ENCODE measurements at places on chromosomes 6 and 20. TPM values are rescaled to one million over a fixed set of nuclear protein-coding genes. Genes with fewer than 3 reads are reported as not detected.

DNA sequence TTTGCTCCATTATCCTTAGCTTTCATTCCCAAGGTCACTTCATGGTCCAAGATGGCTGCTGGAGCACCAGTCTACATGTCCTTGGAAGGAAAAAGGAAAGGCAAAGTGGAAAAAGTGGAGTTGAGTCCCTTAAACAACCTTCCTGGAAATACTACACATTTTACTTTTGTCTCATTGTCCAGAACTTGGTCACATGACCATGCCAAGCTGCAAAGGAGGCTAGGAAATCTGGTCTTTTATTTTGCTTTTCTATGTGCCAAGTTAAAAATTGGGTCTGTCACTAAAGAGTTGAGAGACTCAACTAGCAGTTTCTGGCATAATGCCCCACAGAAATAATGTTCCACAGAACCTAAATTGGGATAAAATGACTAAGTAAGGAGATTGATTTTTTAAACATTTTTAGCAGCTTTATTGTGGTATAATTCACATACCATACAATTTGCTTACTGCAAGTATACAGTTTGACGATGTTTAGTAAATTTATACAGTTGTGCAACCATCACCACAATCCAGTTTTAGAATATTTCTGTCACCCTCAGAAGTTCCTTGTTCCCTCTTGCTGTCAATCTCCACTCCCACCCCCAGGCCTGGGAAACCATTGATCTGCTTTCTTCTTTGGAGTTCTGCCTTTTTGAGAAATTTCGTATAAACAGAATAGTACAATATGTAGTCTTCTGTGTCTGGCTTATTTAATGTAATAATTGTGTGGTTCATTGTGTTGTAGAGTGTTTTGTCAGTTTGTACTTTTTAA is 5.6 kb upstream of the CHD6 start:
- DNase-seq, result no peak

C6orf52 gene
- not detected for total RNA-seq

SCRT2 gene
- not detected for total RNA-seq

DNA sequence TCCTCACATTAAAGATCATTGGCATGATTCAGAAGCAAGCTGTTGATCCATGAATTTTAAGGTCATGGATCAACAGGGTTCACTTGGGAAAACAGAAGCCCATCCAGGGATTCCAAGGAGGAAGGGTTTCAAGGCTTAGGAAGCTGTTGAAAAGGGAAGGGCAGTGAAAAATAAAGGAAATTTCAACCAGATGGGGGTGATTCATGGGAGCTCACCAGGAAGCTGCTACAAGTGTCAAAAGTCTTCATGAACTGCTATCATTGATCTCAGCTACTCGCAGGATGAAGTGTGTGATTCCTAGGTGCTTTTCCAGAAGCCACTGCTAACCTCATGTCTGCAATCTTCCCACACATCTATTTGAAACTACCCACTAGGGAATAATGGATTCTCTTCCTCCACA is 26.2 kb downstream of the ADTRP start:
- DNase-seq, result no peak

- DNase-seq, result peak; percentile 36
Measured at GRCh38 chr6:128370072-128370471, 150.3 kb downstream of the PTPRK start.

SEL1L2 gene
- total RNA-seq, result not detected

CPNE5 gene
- 3.3 TPM for total RNA-seq

- DNase-seq, result no peak
Measured at GRCh38 chr6:27294409-27294808, 17.7 kb downstream of the POM121L2 start.

GABRR2 gene
- 0.73 TPM for total RNA-seq

DNA sequence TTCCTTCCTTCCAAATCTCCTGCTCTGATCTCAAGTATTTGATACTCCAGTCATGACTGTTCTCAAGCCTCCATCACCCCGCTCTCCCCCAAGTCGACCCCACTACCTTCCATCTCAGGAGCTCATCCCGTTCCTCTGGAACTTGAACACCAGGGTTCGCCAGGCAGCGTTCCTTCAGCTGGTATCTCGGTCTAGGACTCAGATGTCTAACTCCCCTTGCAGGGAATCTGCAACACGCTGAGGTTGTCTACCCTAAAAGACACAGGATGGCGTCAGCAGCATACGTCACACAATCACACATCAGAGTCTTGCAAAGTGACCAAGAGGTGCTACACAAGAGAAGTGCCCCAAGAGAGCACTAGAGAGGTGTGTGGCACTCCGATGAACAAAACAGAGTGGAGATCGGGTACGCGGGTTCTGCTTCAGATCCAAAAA is 706 bp downstream of the ZNF184 start:
- DNase-seq, result peak; percentile 93

WFDC2 gene
- 82.8 TPM for total RNA-seq

DNA sequence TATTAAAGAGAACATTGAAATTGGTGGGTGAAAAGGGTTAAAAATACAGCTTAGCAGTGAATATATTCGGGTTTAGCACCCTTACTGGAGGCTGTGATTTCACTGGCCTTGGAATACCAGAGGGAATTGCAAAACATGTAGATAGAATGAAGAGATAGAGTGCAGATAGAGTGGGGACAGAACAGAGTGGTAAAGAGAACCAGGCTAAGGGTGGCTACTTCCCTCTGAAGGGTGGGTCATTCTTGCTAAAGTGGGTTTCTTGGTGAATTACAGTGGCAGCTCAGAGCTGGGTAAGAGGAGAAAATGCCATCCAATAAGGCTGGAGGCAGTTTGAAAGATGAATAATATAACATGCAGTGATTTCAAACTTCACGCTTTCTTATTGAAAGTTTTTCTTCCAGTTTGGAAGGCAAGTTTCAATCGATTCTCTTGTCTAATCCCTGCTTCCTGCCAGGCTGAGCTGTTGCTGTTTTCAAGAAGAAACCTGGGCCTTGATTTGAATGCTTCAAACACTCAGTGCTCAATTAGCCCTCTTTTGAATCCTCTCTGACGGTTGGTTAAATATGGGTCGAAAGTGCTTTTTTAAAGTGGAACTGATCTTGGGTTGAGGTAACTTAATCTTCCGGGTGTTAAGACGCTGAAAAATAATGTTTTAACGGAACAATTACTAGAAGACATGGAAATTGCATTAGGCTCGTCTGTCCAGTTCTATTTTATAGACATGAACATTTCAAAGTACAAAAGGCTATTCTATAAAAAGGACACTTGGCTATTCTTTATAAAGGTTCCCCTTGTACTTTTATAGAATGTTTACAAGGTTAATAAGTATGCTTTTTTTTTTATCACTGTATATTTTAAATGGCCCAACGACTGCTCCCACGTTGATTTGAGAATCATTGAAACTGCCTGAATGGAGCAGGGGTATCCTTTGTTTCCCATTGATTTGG is 203.3 kb downstream of the BCAS1 start:
- no peak for DNase-seq

UST gene
- 2.5 TPM for total RNA-seq

PRICKLE4 gene
- total RNA-seq, result 48.7 TPM

VGLL2 gene
- not detected for total RNA-seq

- DNase-seq, result peak; percentile 5
Measured at GRCh38 chr6:77341058-77341986, 122.0 kb downstream of the HTR1B start.

DNA sequence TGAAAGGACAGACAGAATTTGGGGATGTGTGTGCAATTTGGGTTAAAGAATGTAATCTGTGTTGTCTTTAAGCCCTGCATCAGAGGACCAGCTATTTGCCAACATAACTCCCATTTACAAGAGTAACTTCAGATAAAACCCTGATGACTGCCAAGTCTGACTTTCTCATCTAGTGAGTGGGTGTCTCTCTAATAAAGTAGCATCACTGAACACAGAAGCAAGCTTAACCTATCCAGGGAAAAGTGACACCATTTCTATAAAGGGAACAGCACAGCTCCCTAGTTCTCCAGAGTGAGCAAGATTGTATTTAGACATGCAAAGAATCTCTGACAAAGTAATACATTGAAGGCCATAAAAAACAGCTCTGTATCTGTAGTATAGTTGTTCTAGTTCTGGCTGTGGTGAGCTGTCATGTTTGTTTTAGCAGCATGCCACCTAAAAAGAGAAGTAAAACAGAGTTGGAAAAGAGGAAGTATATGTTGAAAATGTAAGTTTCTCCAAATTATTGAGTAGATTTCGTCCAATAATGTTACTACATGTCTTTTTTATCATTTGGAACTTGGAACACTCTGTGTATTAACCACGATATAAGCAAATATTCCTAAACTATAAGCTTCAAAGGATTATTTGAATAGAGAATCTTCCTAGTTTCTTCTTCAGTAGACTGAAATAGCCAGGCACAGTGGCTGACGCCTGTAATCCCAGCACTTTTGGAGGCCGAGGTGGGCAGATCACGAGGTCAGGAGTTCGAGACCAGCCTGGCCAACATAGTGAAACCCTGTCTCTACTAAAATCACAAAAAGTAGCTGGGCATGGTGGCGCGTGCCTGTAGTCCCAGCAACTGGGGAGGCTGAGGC is 8.8 kb upstream of the PIM1 start:
- no peak for DNase-seq

DNA sequence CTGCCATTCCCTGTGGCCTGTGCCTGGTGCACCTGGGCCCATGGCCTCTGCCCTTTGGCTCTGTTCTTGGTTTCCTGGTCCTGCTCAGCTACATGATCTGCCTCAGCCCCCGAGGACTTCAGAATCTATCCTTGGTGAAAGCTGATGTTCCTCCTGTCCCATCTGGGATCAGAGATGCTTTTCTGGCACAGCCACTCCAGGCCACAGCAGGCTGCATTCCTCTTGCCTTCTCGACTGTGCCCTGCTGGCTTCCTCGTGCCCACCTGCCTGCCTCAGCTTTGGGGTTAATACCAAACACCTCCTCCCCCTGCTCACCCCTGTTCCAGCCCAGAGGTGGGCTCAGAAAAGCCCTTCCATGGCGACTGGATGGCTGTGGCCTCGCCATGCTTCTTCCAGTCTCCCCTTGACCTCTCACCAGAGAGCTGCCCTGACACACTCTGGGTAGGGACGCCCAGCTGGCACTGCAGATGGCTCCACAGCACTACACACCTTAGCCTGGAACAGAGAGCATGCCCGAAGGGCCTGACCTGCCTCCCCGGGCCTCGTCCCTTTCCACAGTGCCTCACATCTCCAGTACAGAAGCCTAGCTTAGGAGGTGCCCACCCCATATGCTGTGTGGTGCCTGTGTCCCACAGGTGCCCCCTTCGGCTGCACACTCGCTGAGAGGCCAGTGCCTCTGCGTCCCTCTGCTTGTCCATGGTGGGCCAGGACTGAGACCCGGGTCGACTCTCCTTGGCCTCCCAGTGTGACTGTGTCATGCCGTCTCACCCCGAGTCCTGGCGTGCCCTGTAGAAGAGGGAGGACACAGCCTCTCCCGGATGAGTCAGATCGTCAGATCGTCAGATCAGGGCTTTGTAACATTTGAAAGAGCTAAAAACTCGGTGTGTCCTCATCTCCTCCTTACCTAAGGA is 148.8 kb downstream of the DTNBP1 start:
- DNase-seq, result no peak

SCGN gene
- 11.9 TPM for total RNA-seq

RIN2 gene
- total RNA-seq, result 55.4 TPM

OSER1 gene
- total RNA-seq, result 48.2 TPM
